Activated CD4-positive, alpha-beta T cell treated with anti-CD3 and anti-CD28 coated beads, Interleukin-2, amount 50 U/mL, for 48 hours (primary cell): ENCODE measurements at places on chromosomes 6 and 20.

- DNase-seq: no peak
Measured at GRCh38 chr20:52448513-52449232, 257.1 kb upstream of the ZFP64 start.

DNA sequence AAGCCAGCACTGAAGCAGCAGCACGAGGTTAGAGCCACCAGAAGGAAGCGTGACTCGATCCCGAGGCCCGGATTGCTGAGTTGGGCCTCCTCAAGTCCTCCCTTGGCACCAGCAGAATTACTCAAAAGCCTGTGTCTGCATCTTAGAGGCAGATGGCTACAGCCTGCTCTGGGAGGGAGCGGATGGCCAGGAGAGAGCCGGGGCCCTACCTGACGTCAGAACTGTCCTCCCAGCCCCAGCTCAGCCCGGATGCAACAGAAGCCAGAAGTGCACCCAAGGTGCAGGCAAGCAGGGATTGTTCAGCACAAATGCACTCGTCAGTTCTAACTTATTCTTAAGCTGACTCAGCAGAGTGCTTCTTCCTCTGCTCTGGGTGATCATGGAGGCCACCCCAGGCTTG is 155.5 kb upstream of the RPS6KA2 start:
- DNase-seq: no peak

DNA sequence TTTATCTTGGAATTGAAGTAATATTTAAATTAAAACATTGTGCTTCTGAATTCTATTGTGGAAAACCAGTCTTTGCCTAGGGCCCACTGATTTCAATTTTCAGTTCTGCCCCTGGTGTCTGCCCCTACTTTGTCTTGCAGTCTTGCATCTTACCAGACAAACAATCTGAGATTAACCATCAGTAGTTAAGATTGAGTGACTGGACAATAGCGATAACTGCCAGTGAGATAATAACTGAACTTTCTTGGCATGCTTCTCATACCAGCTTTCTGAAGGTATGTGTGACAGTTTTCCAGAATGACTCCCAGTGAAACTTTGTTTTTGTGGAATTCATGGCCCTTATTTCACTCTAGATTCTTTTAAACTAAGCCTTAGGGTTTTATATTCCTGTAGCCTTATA is 53.5 kb downstream of the KCNQ5 start:
- DNase-seq: no peak

DNA sequence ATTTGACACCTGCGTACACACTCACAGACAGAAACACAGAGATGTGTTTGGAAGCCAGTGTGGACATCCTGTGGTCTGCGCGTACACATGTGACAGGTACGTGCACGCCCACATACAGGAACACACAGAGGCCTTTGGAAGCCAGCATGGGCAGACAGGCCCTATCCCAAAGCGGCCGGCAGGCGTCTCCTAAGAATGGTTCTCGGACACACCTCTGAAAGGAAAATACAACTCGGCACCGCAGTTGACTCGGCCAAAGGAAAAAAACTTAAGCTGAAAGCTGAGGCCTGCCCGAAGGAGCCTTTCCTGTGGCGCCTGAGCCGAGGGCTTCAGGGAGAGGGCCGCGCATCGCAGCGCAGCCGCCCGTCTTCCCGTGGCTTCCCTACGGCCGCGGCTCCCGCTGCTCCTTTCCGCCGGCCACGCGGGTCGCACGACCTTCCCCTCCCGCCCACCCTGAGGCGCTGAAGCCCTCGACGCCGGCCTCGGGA is 1.4 kb upstream of the CEP43 start:
- peak; percentile 67 for DNase-seq

- no peak for DNase-seq
Measured at GRCh38 chr6:7633361-7633760, 43.4 kb downstream of the SNRNP48 start.

DNA sequence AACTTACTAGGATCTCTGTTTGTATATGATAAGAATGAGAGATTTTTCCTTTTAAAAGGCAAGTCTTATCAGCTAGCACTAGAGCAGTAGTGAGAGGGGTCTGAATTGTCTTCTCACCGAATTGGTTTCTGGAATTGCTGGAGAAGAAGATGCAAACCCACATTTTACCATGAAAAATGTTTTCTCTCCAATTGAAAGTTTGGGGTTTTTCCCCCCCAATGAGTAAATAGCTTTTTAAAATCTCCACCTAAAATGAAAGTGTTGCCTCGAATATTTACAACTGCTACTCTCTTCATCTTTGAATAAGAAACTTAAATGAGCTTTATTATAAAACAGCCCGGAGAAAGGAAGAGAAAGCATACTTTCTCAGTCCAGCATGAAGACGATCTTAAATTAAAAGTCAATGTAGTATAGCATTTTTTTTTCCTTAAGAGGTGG is 1.8 kb downstream of the TCF21 start:
- DNase-seq: no peak

GRCh38 chr6:54681987-54682386 is 164.6 kb upstream of the FAM83B start:
- no peak for DNase-seq
